ENCODE measurements at places on chromosomes 7 and 10. TPM values are rescaled to one million over a fixed set of nuclear protein-coding genes. Genes with fewer than 3 reads are reported as not detected.

ANKRD1 gene
- total RNA-seq: not detected

TDRD1 gene
- 3.9 TPM for total RNA-seq

RHEB gene
- 65.4 TPM for total RNA-seq

- DNase-seq: no peak
Observed at GRCh38 chr7:117110480-117111315, 157.4 kb downstream of the ST7 start.

DNA sequence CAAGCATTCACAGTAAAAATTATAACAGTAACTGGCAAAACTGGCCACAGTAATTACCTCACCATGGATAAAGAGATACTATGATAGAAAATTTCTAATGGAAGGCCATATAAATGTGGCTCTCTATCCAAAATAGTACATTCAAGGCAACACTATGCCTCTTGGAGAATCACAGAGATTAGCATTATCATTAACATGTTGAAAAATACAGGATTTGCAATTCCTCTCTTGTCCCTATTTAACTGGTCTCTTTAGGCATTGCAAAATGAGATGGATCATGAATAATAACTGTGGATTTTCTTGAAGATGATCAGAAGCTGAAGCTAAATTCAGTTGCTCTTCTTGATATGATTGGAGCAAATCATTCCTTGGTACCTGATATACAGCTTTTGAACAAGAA lies 100.8 kb upstream of the HGF start:
- DNase-seq: no peak

DNA sequence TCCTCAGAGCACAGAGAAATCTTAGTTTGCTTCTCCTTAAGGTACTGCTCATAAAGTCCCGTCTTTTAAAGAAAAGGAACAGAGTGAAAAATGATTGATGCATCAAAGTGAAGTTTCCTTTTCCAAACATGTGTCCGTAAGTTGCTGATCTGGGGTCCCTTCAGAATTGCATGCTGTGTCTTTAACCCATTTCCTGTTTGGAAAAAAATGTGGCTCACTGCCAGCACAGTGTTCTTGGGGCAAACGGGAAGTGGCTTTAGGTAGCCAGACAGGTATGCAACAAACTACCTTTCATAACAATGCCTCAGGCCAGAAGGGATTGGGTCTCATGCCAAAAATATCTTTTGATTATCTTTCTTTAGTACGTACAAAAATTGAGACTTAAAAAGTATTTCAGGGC lies 50.9 kb downstream of the TFAM start:
- DNase-seq: no peak

GRCh38 chr10:133614830-133615580 lies 11.6 kb downstream of the FRG2B start:
- DNase-seq: no peak

GRCh38 chr10:48431871-48432270 lies 125.4 kb downstream of the MAPK8 start:
- DNase-seq: no peak
